ENCODE measurements at places on chromosomes 5 and 9.

- DNase-seq = no peak
These were observed 417.7 kb downstream of the IRX1 start for GRCh38 chr5:4013106-4013898.

DNA sequence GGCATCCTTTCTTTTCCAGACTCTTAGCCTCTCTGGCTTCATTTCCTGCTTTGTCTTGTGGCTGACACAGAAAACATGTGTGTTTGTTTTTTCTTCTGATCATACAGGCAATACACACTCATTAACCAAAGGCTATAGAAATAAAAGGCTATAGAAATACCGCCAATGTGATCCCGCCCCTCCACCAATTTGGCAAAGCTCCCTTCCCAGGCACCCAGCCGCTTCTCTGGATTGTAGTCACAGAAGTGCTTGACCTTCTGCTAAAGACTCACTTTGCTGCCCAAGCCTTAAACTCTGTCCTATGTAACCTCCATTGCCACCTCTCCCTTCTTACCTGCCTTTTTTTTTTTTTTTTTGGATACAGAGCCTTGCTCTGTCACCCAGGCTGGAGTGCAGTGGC, 5.3 kb downstream of the TXNDC15 start:
- DNase-seq = no peak

DNA sequence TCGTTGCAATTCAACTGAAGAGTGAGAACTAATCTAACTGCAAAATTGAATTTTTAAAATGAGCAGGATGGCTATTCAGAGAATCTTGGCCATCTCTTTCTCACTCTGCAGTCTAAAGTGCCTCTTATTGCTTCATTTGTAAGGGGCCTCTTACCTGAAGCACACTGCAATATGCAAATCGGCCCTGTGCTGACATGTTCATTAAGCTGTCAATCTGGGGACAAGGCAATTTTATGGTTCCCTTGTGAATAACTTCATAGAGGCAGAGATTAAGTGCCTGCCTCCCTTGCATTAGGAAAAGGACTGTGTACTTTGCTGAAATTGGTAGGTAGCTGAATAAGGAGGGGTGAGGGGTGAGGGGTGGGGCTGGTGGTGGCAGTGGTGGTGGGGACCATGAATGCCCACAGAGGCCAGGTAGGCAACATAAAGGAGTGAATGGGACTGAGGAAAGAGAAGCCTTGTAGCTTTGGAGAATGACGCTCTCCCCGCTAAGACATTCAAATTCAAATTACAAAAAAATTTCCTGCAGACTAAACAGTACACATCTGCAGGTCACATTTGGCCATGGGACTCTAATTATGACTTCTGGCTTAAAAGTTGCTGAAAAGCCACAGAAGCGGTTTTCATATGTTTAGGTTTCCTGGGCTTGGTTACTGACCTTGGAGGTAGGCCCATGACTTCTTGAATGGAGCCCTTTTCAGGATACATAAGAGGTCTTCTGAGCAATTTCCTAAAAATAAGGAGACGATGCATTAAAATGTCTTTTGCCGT, 25.0 kb downstream of the TNFSF8 start:
- DNase-seq = no peak

GRCh38 chr5:74903165-74903787, 37.1 kb upstream of the FAM169A start:
- DNase-seq = peak; percentile 57

- no peak for DNase-seq
These were observed 87.6 kb downstream of the ADRB2 start for GRCh38 chr5:148913985-148914431.

- DNase-seq = no peak
These were observed 2.8 kb downstream of the LARS1 start for GRCh38 chr5:146179696-146180095.

- no peak for DNase-seq
These were observed 195.0 kb downstream of the KIAA0825 start for GRCh38 chr5:94423411-94423810.

Data from HuH-7 (cell line).